ENCODE measurements at places on chromosomes 11 and 22.

DNA sequence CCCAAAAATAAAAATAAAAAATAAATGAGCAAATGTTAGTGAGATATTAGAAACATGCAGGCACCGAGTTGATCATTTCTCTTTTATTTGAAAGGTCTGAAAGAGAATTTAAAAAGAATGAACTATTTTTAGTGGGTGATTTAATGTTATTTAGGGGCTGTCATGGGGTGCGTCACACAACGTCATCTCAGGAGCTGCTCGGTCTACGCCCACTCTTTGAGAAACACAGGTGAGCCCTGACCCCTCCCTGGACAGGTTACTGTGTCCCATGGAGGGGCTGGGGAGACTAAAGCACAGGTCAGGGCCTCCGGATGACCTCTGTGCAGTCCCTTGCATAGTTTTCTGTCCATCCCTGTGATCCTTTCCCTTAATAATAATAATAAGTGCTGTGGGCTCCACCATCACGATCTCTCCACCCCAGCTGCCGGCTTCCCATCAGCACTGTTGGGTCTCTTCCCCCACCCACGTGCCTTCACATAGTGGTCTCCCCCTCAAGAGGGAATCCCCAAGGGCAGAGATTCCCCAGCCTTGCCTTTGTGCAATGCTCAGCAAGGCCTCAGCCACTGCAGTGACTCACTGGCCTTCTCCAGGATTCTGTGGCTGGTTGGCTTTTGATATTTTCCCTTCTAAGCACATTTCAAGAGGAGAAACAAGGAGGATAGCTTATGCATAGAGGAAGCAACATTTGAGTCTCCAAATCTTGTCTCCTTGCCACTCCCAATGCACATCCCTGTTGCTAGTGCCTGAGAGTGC is 159.9 kb downstream of the TTC17 start:
- no peak for DNase-seq

- DNase-seq, result no peak
These were observed 87.8 kb upstream of the BMAL1 start for GRCh38 chr11:13189561-13190426.

- no peak for DNase-seq
These were observed 108.2 kb upstream of the ARHGAP42 start for GRCh38 chr11:100578831-100579311.

GRCh38 chr11:115221461-115222069 is 282.6 kb downstream of the CADM1 start:
- no peak for DNase-seq

DNA sequence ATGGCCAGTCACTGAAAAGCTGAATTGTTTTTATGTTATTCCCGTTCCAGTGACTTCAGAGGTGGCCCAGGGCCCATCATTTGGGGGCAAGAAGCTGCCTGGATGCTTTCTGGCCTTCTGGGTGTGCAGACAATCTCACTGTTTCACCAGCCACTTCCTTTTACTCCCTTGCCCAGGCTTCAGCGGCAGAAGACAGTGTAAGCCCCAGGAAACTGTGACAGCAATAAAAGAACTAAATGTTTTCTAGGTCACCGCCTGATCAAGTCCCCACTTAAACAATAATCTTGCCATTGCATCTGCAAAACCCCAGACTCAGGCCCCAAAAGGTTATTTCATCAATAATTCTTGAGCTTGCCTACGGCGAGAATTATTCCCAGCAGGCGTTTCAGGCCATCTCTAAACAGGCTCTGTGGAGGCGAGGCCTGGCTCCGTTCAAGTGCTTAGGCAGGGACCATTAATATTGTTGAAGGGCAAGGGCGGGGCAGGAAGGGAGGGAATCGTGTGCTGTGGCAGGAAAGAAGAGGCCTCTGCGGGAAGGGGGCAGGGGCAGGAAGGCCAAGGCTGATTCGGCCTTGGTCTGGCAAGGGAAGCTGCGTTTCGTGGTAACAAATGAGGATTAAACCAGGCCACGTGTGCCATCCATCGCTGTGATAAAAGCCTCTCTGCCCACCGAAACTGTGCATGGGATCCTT is 252.3 kb downstream of the KIRREL3 start:
- no peak for DNase-seq

DNA sequence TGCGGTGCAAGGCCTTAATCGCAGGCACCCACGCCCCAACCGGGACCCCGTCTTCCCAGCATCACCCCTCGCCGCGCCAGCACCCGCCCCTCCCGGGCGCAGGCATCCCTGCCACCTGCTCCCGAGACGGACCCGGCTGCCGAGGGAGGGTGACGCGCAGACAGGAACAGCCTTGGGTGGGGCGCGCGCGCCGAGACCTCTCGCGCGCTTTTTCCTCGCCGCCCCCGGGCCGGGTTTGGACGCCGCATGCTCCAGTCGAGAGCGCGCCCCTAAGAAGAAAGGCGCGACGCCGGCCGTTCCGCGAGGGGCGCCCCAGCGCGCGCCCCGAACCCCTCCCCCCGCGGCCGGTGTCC is 504 bp downstream of the CFL1 start:
- DNase-seq, result peak; percentile 67

GRCh38 chr11:123494195-123495050 is 64.4 kb downstream of the GRAMD1B start:
- no peak for DNase-seq

GRCh38 chr11:132904607-132905006 is 627.7 kb downstream of the OPCML start:
- no peak for DNase-seq

GRCh38 chr11:28631148-28631547 is 523.0 kb downstream of the METTL15 start:
- no peak for DNase-seq

DNA sequence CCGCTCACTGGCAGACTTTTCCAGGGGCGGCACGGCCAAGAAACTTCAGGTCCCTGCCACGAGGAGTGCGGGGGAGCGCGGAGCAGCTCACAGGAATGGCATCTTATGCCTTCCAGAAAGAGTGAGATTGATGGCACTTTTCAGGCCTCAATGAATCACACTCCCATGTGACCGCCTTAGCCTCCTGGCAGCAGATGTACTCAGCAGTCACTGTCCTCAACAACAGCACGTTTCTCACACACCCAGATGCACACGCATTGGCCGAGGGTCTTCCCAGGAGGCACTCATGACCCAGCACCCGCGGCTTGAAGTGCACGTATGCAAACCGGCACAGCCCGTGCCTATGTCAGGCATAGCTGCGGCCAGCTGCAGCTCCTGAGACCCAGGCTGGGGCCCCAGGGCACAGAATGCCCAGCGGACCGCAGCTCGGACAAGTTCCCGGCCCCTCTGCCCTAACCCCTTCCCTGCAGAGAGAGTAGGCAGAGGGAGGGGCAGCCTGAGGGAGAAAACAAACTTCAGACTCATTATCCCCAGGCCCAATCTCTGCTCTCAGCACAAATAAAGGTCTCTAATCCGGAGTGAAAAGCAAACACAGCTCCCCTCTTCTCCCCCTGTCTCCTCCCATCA is 48.3 kb downstream of the RPUSD4 start:
- DNase-seq, result no peak

Measured in activated naive CD4-positive, alpha-beta T cell (primary cell).